GM04503 (cell line): ENCODE measurements at places on chromosomes 2 and 18.
A peak's percentile ranks its signal among the peaks of the same experiment; 100 is the strongest.

GRCh38 chr2:88680916-88681315 is 10.6 kb upstream of the RPIA start:
- no peak for DNase-seq

DNA sequence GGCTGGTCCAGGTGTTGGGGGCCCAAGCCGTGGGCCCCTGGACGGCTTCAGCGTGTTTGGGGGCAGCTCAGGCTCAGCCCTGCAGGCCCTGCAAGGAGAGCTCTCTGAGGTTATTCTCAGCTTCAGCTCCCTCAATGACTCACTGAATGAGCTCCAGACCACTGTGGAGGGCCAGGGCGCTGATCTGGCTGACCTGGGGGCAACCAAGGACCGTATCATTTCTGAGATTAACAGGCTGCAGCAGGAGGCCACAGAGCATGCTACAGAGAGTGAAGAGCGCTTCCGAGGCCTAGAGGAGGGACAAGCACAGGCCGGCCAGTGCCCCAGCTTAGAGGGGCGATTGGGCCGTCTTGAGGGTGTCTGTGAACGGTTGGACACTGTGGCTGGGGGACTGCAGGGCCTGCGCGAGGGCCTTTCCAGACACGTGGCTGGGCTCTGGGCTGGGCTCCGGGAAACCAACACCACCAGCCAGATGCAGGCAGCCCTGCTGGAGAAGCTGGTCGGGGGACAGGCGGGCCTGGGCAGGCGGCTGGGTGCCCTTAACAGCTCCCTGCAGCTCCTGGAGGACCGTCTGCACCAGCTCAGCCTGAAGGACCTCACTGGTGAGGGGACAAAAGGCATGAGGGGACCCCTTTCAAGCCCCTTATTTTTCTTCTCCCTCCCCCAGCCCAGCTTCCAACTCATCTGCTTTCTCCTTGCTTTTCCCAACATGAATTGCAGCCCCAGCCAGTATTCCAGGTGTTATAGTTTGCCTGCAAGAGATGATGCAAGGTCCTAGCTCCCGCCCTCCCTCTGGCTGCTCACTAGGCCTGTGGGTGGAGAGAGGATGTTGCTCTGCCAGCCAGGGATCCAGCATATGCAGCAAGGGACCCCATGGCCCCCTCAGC is 2.9 kb upstream of the KHK start:
- DNase-seq: no peak

DNA sequence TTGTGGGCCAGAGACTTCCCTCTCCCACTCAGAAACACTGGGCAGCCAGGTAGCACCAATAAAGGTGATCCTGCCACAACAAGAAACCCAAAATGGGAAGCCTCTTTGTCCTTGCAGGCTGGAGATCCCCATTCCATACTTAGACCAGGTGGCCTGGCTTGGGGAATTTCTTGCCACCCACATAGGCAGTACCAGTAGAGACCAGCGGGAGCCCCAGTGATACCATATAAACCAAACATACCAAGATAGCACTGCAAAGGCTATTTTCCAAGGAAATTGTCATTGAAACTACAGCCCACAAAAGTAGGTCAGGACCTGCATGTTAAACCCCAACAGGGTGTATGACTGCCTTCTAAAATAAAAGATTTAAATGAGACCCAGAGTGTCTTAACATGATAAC is 171.6 kb downstream of the DIS3L2 start:
- DNase-seq: no peak

GRCh38 chr2:39593439-39594393 is 72.0 kb upstream of the TMEM178A start:
- DNase-seq: peak; percentile 29

DNA sequence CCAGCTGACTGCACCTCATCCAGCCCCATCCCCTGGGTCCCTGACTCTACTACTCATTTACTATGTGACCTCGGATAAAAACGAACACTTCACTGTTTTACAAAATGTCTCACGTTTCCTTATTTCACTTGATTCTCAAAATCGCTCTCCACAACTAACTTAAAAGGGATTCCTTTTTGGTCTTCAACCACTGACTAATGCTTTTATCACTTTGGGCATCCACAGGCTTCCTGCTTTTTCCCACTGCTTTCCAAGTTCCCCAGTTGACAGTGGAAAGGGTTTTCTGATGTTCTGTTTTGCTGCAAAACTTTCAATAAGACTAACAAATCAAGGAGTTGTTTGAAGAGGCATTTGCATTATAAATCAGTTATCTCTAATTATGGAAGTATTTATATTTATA is 24.1 kb downstream of the EIF2AK3 start:
- no peak for DNase-seq

GRCh38 chr2:195505701-195506100 is 151.3 kb upstream of the SLC39A10 start:
- no peak for DNase-seq

GRCh38 chr2:58794103-58794502 is 553.0 kb upstream of the FANCL start:
- DNase-seq: no peak

DNA sequence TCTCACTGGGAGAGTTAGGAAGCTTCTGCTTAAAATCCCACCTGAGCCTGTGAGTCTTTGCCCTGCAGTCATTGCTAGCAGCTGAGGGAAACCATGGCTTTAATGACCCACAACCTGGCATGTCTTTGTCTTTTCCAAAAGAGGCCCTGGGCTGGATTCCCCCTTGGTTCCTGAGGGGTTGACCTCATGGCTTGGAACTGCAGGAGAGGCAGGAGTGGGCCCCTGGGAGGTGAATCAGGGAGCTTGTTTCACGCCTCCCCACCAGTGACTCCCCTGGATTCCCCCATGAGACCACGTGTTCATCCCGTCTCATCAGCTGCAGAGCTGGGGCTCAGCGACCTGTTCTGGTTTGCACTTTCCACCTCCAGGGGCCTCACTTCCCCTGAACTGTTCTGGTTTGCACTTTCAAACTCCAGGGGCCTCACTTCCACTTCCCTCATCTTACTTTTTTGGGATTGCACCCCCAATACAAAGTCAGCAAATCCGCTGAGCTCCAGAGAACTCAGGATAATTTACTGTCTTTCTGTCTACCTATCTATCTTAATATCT is 58.5 kb upstream of the TMEM18 start:
- DNase-seq: no peak

GRCh38 chr18:38923126-38923525 is 1357.5 kb upstream of the CELF4 start:
- DNase-seq: no peak
